ENCODE measurements at places on chromosomes 4 and X.

- peak; percentile 20 for DNase-seq
These were observed 7.9 kb downstream of the BDH2 start for GRCh38 chr4:103091601-103092223.

DNA sequence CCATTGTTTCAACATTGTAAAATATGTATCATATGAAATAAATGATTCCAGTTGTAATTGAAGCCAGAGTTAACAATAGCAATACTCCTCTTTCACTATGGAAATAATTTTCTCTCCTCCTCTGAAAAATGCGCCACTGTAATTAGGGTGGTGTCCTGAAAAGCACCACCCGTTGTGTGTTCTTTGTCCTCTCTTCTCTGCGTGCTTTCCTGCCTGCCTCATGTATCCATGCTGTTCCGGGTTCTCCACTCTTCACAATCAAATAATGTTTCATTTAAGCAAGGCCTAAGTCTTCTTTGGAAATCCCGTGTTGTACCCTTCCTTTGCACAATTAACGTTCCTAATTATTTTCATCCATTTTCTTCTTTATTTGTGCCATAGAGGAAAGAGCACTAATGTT is 293.3 kb downstream of the ADGRL3 start:
- peak; percentile 62 for DNase-seq

- peak; percentile 12 for DNase-seq
These were observed 7.0 kb downstream of the LRCH2 start for GRCh38 chrX:115226929-115227328.

DNA sequence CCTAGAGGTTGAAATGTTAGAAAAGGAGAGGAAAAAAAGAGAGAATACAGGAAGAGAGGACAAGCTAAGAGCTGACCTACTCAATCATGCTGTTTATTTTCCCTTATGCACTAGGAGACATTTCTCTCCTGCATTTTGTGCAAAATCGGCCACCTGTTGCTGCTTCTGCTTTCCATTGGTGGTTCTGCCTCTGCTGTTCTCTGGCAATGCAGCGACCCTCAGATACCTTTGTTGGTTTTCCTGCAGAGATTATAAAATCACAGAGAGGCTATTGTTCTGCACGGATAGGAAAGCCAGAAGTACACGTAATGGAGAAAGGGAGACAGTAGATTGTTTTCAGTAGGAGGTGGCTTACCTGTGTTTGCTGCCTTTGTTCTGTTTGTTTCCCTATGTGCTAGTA is 108.9 kb downstream of the UNC5C start:
- DNase-seq, result no peak

- DNase-seq, result no peak
These were observed 118.0 kb upstream of the WDFY3 start for GRCh38 chr4:85084371-85085094.

DNA sequence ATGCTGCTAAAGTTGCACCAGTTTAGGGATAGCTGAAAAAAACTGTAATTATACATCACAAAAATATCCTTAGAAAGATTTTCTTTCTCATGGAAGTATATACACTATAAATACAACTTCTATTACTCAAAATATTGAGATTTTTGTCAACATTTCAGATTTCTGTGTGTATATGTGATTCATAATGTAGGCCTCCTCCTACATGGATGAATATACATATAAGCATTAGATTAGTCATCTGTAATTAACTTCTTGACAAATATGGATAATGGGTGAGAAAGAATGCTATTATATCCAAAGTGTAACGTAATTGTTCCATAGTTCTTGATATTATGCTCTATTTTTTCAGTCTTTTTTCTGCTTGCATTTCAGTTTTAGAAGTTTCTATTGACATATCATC is 124.9 kb downstream of the CBLL2 start:
- DNase-seq, result no peak

DNA sequence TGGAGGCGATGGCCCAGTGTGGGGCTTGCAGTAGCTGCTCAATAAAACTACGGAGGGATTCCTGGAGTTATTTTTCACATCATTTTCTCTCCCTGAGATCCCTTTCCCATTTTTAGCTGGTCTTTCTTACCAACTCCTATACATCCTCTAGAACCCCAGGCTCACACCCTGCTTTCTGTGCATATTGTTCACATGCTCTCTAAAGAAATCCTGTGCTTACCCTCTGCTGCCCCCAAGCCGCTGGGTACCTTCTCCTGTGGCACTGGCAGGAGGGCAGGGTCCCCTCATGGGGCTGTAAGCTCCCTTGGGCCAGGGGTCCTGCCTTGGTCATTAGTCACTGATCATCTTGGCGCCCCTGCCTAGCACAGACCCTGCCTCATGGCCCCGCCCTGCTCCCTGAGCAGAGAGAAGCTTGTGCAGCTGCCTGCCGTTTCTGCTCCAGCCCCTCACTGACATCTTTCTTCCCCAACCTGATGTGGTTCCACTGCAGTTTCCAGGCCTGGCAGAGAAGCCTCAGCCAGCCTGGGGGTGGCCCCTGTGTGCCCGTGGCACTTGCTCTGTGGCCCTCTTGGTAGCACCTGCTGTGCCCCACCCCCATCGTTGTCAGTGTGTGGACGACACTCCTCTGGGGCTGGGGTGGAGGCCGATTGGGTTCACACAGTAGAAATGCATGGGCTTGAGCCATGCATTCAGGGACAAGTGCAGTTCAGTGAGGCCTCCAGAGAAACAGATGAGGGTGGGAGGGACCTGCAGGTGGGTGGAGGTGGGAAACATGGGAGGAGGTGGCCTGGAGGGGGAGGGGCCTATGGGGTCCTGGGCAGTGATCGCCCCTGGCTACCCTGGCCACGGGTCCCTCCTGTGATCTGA is 69.5 kb downstream of the WFS1 start:
- DNase-seq, result no peak

GRCh38 chr4:7410446-7410845 is 24.3 kb downstream of the PSAPL1 start:
- no peak for DNase-seq

- DNase-seq, result no peak
These were observed 39.9 kb downstream of the PDS5A start for GRCh38 chr4:39937683-39938268.

GRCh38 chr4:28799696-28800095 is 1920.5 kb upstream of the PCDH7 start:
- no peak for DNase-seq

DNA sequence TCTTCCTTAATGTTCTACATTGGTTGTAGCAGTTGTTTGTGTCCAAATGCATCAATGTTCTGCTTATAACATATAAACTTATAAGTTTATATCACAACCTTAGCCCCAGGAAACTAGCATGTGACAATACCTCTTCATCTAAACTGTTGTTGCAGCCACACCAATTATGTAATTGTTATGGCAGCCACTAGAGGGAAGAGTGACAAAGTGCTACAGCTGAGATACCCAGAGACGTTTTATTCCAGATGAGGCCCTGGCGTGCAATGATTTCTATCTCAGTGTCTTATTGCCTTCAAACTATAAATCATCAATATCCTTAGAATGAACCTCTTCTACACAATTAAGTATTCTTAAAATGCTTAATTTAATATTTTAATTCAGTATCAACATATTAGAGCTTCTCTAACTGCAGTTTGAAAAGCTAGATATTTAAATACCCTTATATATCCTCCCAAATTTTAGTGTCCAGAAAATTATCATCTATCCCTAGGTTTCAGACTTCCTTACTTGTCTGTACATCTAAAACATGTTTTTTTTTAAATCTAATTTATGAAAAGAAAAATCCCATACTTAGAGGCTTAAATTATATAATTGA is 171.6 kb downstream of the PCDH10 start:
- DNase-seq, result peak; percentile 22
